ENCODE measurements at places on chromosomes 12 and 14.

- DNase-seq, result peak; percentile 68
Observed at GRCh38 chr12:72271451-72272090, 599 bp upstream of the TRHDE start.

DNA sequence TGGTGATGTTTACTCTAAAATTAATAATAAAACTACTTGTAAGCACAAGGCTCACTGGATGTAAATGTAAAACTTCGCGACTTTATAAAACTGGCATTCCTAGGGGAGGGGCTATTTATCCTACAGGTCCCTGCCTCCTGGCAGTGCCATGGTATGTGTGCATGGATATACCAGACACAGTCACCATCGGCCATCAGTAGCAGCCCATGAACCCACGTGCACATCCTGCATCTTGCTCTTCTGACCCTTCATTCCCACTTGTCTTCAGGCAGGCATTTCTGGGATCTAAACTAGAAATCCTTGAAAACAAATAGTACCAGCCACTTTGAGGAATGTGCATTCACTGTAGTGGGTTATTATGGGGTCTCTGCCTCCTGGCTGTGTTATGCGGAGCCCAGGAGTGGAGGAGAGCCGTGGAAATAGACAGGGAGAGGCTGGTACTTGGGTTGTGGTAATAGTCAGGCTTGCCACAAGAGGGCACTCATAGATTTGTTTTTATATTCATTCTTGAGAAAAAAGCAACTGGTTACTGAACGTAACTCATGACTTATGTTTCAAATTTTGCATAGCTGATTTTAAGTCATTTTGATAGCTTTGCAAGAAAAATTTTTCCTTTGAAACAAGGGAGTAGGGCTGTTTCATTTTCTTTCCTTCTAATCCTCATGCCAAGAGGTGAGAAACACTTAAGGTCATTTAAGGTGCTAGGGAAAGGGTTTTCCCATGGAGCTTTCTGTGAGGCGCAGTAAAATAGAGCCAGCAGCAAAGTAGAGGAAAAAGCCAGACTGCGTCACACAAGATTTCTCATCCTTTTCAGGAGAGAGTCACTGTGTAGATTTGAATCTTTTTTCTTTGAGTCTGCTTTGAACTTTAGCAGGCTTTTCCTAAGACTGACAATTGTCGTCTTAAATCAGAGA lies 17.4 kb upstream of the GALNT16 start:
- no peak for DNase-seq

- no peak for DNase-seq
Observed at GRCh38 chr14:94054401-94054800, 26.6 kb downstream of the DDX24 start.

DNA sequence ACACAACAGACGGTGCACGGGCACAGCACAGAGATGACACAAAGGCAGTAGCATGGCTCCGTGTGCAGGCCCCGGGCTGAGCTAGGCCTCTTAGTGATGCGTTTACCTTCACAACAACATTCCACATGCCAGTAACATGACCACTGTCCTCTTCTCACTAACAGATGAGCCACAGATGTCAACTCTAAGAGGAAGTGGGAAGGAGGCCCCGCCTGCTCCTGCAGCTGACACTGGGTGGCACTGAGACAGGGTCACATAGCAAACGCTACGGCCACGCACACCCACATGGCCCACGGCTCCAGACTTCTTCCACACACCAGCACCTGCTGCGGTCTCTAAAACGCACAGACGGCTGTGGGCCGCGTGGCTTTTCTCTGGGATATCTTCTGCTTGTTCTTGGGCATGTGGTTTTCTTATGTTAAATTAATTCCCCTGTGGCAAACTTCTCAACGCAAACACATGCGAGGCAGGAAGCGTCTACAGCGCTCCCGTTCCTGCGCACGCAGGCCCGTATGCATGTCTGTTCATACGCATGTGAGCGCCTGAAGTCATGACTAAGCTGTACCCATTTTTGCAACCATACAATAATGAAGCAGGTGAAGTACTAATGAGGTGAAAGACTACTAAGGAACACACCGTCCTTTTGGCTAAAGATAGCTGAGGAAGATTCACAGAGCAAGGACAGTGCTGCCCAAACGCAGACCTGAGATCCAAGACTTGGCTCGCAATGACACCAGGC lies 26.8 kb downstream of the AMN start:
- DNase-seq, result no peak

GRCh38 chr12:26122681-26123481 lies 2.0 kb downstream of the BHLHE41 start:
- DNase-seq, result peak; percentile 70

- no peak for DNase-seq
Observed at GRCh38 chr12:31528095-31528494, 62.8 kb downstream of the DENND5B start.

DNA sequence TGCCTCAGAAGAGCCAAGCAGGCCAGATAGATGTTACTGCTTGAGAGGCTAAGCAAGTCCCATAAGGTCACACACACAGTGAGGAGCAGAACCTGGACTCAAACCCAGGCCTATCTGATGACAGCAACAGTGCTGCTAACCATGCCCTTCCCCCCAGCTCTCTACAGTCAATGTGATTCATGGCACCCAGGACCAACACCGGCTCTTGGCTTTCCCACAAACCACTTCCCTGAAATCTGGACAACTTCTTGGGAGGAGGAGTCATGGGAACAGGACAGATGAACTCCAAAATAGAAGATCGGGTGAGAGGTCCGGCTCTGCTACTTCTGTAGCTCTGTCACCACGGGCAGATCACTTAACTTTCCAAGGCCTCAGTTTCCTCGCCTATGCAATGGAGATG lies 716 bp upstream of the PTGDR start:
- no peak for DNase-seq

DNA sequence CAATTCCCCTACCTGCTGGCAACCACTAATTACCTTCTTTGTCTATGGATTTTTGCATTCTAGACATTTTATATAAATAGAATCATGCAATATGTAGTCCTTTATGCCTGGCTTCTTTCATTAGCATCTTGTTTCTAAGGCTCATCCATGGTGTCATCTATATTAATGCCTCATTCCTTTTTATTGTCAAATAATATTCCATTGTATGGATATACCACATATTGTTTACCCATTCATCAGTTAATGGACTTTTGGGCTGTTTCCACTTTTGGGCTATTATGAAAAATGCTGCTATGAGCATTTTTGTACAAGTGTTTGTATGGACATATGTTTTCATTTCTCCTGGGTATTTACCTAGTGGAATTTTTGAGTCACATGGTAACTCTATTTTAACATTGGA lies 18.0 kb downstream of the CYP46A1 start:
- no peak for DNase-seq

DNA sequence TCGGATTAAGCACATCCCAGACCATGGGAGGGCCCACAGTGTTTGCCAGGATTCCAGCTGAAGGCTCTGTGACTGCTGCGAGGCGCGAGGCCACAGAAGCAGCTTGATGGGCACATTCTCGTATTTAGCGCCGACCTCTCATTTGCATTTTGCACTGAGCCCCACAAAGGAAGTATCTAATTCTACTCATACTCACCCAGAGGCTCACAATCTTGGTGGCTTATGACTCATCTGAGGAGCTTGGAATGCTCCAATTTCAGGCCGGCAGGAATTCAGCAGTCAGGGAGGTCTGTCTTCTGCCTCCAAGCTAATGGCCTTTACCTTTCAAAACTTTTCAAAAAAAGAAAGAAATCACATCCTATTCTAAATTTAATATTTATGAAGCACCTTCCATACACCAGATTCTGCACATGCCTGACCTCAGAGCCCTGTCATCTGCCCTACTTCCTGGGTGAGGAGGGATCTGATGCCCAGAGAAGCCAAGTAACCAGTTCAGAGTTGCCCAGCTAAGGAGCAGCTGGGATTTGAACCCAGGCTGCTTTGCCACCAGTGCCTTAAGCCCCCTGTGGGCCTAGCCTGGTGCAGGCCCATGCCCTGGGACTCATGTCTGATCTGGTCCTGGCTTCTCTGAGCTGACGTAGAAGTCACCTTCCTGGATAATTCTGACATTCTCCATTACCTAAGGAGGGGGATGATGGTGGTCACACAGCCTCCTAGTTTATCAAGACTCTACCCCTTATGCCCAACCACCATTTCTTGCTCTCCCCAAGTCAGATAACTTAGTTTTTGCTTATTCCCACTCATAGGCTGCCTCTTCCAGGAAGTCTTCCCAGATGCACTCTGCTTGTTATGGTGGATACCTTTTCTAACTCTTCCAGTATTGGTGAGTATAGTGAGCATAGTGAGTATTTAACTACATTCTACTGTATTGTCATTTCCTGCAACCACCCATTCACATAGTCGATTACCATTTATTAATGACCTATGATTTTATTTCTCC lies 198.9 kb downstream of the RBM19 start:
- DNase-seq, result peak; percentile 49

GRCh38 chr12:91105807-91106206 lies 5.5 kb downstream of the LUM start:
- no peak for DNase-seq

Data from dorsolateral prefrontal cortex (tissue), 122 donors.